ENCODE measurements at places on chromosomes 2 and 18. TPM values are rescaled to one million over a fixed set of nuclear protein-coding genes. Genes with fewer than 3 reads are reported as not detected.

DNA sequence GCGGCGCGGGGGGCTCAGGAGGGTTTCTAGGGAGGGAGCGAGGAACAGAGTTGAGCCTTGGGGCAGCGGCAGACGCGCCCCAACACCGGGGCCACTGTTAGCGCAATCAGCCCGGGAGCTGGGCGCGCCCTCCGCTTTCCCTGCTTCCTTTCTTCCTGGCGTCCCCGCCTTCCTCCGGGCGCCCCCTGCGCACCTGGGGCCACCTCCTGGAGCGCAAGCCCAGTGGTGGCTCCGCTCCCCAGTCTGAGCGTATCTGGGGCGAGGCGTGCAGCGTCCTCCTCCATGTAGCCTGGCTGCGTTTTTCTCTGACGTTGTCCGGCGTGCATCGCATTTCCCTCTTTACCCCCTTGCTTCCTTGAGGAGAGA, 5.2 kb downstream of the PROC start:
- DNase-seq, result no peak

- no peak for DNase-seq
These were observed 48.7 kb downstream of the TNS1 start for GRCh38 chr2:217954051-217954450.

DNA sequence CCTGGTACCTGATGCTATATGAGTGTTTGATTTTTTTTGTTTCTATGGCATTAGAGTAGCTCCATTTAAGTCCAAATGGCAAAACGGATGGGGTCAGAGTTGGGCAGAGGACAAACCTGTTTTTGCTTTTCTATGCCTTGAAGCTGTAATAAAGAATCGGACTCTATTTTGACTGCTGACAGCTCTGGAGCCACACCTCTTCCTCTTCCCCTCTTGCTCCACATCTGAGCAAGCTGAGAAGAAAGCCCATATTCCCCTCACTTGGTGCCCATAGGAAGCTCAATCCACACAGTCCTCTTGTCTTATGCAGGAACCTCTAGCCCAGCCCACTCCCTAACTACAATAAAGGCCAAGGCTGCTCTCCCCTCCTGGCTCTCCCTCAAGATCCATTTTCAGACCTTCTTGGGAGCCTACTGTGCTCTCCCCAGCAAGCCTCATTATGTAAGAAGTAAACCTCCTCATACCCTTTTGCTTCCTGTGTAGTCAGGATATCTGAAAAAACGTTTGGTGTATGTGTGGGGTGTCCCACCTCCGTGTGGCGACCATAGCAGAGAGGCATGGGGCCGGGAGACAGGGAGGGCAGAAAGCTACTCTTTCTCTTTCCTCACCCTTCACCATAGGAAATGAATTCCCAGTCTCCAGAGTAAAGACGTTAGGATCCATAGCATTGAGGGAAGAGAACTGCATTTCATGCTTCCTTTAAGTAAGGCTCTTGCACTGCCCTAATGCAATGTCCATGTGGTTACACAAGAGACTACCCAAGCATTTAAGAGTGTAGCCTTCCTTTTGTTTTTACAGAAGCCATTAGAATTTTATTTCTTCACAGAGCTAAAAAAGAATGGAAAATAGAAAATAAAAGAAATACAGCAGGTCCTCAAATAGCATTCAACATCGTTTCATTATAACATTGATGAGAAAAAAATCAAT, 41.9 kb upstream of the RAPGEF4 start:
- DNase-seq, result no peak

DNA sequence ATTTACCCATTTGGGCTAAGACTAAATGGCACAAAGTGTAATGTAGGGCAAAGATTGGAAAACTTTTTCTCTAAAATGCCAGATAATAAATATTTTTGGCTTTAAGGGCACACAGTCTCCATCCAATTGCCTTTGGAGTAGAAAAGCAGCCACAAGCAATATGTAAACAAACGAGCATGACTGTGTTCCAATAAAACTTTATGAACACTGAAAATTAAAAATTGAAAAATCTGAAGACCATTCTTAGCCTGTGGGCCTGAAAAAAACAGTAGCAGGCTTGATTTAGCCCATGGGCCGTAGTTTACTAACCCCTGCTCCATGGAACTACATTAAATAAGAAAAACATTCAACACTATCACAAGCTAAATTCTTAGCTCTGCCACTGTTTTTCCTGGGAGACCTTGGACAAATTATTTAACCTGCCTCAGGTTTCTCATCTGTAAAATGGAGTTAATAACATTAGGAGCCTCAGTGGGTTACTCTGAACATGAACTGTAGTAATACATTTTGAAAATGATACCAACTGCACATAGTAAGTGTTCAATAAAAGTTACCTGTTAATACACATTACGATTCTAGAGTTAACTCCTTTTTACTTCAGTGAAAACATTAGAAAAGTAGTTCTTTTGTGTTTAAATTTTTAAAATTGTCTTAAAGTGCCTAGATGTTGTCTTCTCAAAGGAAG, 1.3 kb downstream of the IFIH1 start:
- no peak for DNase-seq

DNA sequence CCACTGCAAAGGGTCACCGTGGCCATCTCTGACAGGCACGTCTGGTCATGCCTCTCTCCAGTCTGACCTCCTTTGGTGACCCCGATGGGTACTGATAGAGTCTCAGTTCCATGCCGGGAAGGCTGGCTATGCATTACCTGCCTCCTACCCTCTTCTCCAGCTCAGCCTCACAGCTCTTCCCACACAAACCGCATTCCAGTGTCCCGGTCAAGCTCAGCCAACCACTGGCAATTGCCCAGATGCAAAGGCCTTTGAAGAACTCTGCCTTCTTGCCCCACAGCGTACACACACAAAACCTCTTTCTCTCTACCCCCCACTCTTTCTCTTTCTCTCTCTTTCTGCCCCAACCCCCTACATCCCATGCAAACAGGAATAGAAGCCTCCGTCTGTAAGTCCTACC, 37.6 kb downstream of the TMEM163 start:
- DNase-seq, result no peak

GRCh38 chr2:99984799-99985515, 157.4 kb downstream of the AFF3 start:
- DNase-seq, result no peak

LAMA3 gene
- not detected for total RNA-seq

DNA sequence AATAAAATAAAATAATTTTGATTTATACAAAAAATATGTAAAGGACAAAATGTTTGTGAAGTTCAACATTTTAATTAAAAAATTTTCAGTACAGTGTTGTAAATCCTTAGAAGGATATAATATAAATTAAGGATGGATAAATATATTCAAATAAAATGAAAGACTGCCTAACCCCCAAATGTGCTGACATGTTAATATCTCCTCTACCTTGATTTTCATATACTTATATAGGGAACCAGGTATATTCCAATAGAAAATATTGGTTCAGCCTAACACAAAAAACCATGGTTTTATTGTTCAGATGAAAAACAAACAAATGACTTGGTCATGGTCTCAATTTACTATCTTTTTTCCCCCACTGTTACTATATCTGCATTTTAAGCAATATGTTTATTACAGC, 7.3 kb downstream of the TMEM17 start:
- no peak for DNase-seq

DNA sequence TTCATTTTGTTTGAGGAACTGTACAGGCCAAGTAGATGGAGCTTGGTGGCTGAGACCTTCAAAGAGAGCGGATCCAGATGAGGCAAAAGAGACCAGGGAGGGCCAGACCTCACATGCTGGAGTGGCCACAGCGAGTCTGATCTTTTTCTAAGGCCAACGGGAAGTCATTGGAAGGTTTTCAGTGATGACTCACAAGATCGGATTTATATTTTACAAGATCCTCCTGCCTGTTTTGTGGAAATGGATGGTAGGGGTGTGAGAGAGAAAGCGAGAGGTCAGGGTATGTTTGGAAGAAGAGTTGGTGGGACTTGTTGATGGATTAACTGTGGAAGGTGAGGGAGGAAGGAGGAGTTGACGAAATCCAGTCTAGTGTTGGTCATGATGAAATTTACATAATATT, 44.6 kb upstream of the TUBA3D start:
- DNase-seq, result no peak

GRCh38 chr2:113036763-113037162, 15.9 kb downstream of the IL36B start:
- no peak for DNase-seq

- DNase-seq, result no peak
These were observed 60.6 kb upstream of the LYPD1 start for GRCh38 chr2:132730611-132731010.

AP1S3 gene
- total RNA-seq, result 11.9 TPM

TPO gene
- total RNA-seq, result not detected

PTPRN gene
- not detected for total RNA-seq

CAPN14 gene
- total RNA-seq, result 0.20 TPM

DNA sequence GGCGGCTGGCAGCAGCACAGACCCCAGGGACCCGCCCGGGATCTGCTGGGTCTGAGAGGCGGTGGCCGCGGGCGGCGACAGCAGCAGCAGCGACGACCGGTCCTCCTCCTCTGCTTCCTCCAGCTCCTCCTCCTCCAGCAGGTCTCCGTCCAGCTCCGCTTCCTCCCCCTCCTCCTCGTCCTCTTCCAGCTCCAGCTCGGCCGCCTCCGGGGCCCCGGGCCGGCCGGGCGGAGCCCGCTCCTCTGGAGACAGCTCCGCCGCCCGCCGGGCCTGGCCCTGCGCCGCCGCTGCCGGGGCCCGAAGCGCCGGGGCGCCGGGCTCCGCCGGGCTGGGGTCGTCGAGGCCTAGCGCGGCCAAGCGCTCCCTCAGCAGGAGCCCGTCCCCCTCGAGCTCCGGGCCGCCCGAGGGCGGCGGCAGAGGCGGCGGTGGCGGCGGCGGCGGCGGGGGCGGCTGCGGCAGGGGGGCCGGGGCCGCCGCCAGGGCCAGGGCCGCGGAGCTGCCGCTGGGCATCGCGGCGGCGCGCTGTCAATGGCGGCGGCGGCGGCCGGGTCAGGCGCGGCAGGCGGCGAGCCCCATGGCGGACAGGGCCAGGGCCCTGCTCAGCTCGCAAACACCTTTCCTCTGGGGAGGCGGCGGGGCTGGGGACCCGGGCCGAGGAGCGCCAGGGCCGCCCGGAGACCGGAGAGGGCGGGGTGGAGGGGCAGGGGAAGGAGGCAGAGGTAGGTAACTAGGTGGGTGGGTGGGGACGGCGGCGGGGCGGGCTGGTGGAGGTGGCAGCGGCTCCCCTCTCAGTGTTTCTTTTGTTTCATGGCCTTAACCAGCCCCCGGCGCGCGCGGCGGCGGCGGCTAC, 445 bp downstream of the MEX3C start:
- DNase-seq, result no peak

PDK1 gene
- 35.8 TPM for total RNA-seq

GRCh38 chr2:12504443-12504842, 212.3 kb upstream of the TRIB2 start:
- no peak for DNase-seq

DNA sequence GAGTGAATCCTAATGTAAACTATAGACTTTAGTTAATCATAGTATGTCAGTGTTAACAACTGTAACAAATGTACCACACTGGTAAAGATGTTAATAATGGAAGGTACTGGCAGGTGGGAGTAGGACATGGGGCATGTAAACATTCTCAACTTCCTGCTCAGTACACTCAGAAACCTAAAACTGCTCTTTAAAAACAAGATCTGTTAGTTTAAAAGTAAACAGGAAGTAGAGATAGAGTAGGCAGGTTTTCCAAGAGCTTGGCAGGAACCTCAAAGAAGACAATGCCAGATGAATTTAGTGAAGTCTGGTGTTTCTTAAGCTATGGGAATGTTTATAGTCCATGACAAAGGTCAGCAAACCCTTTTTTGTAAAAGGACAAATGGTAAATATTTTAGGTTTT, 46.6 kb downstream of the CCDC138 start:
- no peak for DNase-seq

DNA sequence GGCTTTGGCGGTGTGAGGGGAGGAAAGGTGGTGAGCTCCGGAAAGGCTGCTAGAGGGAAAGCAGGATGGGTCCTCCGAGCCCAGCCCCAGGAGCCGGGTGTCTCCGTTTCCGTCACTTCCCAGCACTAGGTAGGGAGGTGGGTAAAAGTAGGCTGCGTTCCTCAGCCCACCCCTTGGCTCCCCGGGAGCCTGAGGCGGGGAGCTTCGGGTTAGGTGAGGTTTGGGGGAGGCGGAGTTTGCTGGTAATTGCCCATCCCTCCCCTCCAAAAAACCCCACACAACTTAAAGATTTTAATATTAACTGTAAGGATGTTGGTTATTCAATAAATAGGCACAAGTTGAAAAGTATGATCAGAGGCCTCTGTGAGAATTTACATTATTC, 552 bp upstream of the ATF2 start:
- no peak for DNase-seq

DNA sequence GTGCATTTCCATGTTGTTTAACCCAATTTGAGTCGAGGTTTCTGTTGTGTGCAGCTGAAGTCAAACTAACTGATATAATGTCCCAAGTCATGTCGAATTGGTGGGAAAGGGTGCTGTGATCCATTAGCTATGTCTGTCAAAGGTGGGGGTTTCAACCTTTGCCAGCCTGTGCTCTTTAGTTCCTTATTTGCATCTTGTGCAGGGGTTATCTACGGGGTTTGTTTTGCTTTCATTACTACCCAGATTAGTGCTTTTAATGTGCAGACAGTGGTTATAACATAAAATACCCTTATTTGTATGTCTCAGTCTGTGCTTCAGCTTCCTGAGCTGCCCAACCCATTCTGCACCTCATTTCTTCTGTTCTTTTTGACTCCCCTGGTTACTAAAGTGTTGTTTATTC, 271.9 kb upstream of the CXCR4 start:
- no peak for DNase-seq

DNA sequence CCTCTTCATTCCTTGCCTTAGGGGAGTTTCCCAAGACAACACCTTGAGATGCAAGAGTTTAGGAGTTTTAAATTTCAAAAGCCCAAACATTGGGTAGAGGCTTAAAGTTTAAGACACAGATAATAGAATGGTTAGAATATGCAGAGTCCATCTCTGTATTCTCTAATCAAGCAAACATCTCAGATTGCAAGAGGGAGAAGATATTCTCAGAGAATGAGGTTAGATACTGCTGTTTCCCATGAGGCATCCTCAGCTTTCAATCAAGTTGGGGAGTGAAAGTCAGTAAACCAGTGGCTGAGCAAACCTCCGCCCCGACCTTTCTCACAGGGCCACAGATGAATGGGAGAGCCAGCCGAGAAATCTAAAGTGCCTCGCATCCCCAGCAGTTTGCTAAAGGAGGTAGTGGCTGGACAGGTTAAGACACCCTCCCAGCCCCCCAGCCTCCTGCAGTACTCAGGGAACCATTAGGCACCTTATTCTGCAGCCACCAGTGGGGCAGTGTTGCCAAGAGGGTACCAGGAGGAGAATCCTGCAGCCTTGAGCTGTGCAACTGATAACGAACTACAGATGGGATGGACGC, 30.0 kb downstream of the FBXO36 start:
- no peak for DNase-seq

- no peak for DNase-seq
These were observed 88.3 kb upstream of the PPP1CB start for GRCh38 chr2:28663359-28663758.

DNA sequence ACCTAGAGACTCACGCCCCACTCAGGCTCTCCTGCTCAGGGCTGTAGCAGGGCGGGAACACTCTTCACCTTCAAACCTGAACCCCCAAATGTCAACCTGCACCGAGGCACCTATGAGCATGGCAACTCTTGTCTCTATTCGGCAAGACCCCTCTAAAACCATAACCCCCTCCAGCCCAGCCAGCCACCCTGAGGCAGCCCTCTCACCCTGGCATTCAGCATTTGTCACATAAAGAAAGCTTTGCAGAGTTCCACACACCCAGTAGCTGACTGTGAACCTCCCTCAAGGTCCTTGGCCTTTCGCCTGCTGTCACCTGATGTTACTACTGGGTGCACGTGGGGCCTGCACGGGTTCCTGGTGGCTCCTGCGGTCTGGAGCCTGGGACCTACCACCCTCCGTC, 97.2 kb upstream of the ALKAL2 start:
- no peak for DNase-seq

GRCh38 chr18:48529796-48530195, 9.0 kb upstream of the CTIF start:
- no peak for DNase-seq

Data from activated T-helper 1 cell treated with anti-CD3 and anti-CD28 coated beads, Interleukin-12 subunit alpha, Interleukin-12 subunit beta, Interleukin-2, Interleukin-4 antibody, amounts not matched to agents 30 ng/mL and 10 ng/mL and 1 ng/mL, durations not matched to agents 14 hours and 24 hours and 36 hours (primary cell).